ENCODE measurements at places on chromosomes 13 and 19.

DNA sequence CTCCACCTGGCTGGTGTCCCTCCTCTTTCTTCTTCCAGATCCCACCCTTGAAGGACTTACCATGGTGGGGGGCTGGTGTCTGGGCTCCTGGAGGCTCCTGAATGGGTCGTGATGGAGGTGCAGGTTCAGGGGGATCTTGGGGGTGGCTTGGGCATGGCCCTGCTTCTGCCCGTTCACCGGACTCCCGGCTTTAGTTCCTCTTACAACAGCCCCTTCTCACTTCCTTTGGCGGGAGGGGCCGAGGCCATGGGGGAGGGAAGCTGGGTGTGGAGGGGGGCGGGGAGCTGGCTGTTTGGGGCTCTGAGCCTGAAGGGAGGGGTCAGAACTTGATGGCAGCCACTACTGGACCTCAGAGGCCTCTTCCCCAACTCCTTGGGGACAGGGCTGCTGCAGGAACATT is at the start of gene MYO1F:
Gene MYO1F, minus strand, starts transcription at position 196 of the 400 bp plus-strand sequence. Its CDS starts 133 bp downstream, at position 63.
- DNase-seq: no peak

DNA sequence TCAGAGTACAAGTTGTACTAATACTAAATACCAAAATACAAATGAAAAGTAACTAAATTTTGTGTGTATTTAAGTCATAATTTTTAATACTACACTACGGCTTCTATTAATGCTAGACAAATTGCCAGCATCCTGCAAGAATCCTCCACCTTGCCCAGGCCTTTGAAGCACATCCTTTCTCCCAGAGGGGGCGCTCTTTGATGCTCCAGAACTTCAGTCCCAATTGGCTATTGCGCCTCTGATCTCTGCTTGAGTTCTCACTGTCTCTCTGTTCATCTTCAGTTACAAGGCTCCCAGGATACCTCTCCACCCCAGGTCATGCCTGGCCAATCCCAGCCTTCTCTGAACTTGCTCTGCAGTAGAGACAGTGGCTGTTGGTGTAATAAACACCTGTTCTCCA is 141.0 kb downstream of the DCLK1 start:
- DNase-seq: no peak

- DNase-seq: no peak
Measured at GRCh38 chr19:50327013-50327412, 2.2 kb downstream of the KCNC3 start.

- peak; percentile 31 for DNase-seq
Measured at GRCh38 chr13:97855570-97856303, 97.7 kb upstream of the IPO5 start.

- DNase-seq: no peak
Measured at GRCh38 chr19:37988758-37989635, 82.0 kb downstream of the SIPA1L3 start.

GRCh38 chr13:107845911-107846310 is 369.4 kb downstream of the LIG4 start:
- no peak for DNase-seq

DNA sequence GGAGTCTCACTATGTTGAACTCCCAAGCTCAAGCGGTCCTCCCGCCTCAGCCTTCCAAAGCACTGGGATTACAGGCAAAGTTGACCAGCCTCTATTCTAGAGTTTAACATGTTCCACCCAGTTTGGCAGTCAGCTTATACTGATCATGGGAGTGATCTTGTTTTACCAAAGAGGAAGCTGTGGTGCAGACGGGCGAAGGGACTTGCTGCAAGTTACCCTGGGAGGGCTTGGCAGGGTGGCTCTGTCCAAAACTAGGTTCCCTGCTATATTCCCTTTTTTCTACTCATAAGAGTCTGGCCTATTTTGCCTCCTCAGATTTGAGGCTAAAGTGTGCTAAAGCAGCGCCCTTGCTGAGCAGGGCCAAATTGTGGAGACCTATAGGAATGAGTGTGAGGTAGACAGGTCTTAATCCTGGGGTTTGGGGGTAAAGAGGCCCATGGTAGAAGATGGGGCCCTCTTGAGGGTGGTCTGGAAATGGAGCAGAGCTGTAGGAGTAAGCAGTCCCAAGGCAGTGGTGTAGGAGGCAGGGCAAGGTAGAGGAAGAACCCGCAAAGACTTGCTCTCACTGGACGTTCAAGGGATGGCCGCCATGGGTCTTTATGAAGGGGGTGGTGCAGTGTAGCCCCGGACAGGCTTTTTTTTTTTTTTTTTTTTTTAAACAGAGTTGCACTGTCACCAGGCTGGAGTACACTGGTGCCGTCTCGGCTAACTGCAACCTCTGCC is 3.3 kb downstream of the RPS19 start:
- no peak for DNase-seq

- no peak for DNase-seq
Measured at GRCh38 chr13:25330541-25330940, 29.1 kb downstream of the NUP58 start.

GRCh38 chr13:113954046-113954835 is 19.6 kb downstream of the C13orf46 start:
- DNase-seq: no peak

- peak; percentile 24 for DNase-seq
Measured at GRCh38 chr19:44723952-44724319, 24.6 kb upstream of the BCL3 start.

GRCh38 chr19:48609571-48610108 is 3.1 kb downstream of the SPACA4 start:
- no peak for DNase-seq

DNA sequence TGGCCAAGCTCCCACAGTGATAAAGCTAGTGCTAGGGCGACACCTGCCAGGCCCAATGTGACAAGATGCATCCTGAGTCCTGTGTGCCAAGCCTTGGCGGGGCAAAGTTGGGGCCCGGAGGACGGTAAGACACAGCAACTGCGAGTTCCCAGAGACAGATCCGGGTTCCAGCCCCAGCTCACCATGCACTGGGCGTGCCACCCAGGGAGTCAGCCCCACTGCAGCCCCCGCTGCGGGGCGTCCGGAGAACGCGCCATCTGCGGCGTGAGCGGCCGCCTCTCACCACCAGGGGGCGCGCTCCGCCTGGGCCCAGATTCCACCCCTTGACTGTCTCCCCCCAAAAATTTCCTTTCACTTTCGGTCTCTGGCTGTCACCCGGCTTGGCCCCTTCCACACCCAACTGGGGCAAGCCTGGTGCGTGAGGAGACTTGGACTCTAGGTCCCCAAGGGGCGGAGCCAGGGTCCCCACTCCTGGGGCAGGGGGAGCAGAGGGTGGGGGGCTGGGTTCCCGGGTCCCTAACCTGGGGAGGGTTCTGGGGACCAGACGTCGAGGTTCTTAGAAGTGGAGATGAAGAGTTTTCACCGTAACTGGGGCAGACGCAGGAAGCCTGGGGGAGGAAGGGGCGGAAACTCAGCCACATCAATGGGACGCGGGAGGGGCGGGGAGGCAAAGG is at the start of gene FLT3LG:
Gene FLT3LG, plus strand, starts transcription at position 348 of the 674 bp plus-strand sequence. CDS start 425 bp downstream, outside the sequence.
- no peak for DNase-seq

GRCh38 chr13:23160638-23161480 is 19.9 kb upstream of the SGCG start:
- DNase-seq: no peak

DNA sequence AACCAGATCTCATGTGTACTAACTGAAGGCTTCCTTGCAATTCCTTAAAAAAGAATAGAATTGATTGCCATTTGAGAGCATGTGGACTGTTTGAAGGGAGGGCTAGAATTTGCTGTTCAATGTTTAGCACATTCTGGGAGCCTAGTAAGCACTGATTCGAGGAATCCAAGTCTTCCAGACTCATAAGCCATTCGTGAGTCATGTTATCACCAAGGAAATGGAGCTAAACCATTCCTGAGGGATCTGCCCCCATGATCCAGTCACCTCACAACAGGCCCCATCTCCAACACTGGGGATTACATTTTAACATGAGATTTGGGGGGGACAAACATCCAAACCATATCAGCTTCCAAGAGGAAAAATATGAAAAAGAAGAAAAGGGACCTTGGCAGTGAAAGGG is 276.4 kb downstream of the KCNRG start:
- DNase-seq: no peak

DNA sequence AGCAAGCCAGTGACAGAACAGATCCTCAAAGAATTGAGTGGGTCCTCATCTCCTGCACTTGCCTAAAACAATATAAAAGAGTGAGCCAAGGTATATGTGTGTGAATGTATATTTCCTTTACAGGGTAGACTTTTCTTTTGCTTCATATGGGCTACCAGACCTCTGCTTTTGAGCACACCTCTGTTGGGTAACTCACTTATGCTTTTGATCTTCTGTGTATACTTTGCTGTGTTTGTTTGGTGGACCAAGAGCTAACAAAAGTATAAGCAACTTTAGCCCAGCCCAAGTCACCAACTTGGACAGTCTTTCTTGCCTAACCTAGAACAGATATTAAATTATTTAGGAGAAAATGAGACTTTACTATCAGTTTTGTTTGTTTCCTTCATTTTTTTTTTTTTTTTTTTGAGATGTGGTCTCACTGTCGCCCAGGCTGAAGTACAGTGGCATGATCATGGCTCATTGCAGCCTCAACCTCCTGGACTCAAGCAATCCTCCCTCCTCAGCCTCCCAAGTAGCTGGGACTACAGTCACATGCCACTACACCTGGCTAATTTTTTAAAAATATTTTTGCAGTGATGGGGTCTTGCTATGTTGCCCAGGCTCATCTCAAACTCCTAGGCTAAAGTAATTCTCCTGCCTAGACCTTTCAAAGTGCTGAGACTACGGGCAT is 513.1 kb downstream of the DCT start:
- no peak for DNase-seq

- DNase-seq: peak; percentile 21
Measured at GRCh38 chr19:14686411-14686810, 3.4 kb upstream of the ZNF333 start.

DNA sequence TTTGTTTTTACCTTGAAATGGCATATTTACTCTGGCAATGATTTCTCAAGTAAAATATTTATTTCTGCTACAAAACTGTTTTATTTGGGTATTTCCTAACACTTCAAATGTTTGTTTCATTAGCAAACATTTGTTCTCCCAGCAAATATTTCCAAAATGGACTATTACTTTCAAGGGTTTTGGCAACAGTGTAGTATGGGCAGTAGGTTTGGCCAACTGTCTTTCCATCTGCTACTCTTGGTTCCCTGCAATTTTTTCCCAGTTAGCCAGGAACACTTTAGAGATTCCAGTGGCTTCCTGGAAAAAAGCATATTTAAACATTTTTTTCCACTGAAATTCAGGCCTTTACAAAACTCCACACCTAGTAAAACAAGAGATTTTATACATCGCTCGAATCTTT is 466.6 kb downstream of the SLITRK6 start:
- DNase-seq: no peak

GRCh38 chr13:36696410-36697010 is 22.7 kb downstream of the SERTM1 start:
- no peak for DNase-seq

- DNase-seq: no peak
Measured at GRCh38 chr19:34066007-34066643, 106.2 kb upstream of the LSM14A start.

GRCh38 chr19:29564574-29565005 is 38.8 kb downstream of the VSTM2B start:
- no peak for DNase-seq

DNA sequence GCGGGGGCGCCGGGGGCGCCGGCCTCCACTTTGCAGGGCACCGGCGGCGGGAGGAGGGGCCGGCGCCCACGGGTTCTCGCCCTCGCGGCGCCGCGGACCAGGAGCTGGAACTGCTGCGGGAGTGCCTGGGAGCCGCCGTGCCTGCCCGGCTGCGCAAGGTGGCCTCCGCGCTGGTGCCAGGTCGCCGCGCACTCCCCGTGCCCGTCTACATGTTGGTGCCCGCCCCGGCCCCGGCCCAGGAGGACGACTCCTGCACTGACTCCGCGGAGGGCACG is 11.9 kb downstream of the C19orf25 start:
- no peak for DNase-seq

DNA sequence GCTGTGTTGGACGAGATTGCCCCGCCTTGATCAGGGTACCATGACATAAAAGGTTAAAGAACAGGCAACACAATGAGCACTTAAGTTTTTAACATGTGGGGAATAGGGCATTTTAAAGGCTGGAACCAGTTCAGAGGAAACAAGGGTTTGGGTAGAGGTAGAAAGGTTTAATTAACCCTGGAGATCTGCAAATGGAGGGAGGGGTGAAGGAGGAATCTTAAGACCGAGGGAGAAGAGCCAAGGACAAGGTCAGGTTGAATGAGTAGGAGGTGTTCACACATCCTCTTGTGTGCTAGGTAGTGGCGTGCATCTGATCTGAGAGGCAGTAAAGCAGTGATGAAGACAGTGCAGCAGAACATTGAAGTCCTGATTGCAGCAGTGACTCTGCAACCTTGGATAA is 28.5 kb downstream of the SKA3 start:
- DNase-seq: no peak

DNA sequence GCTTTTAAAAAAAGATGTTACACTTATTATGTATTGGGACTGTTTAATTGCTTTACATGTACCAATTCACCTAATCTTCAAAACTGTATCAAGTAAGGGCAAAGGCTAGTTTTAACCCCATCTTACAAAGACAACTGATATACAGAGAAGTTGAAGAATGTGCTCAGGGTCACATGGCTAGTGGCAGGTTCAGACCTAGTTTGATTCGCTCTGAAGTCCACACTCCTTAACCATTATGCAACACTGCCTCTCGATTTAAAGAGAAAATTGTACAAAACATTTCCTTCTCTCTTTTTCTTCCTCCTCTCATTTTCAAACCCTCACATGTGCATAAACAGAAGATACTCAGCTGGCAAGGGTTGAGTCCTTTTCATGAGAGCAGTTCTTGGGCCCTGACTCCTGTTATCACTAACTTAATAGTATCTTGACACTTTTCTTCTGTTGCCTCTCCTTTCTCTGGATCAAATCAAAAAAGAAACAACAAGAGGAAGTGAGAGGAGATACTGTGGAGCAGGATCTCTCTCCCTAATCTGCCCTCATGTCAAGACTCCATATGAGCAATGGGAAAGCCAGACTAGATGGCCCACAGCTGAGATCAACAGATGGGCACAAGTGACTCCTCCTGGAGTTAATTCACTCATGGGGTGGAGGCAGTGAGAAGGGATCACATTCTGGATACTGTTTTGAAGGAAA is 19.0 kb upstream of the N4BP2L1 start:
- DNase-seq: no peak

GRCh38 chr13:85729296-85729695 is 69.9 kb downstream of the SLITRK6 start:
- no peak for DNase-seq

DNA sequence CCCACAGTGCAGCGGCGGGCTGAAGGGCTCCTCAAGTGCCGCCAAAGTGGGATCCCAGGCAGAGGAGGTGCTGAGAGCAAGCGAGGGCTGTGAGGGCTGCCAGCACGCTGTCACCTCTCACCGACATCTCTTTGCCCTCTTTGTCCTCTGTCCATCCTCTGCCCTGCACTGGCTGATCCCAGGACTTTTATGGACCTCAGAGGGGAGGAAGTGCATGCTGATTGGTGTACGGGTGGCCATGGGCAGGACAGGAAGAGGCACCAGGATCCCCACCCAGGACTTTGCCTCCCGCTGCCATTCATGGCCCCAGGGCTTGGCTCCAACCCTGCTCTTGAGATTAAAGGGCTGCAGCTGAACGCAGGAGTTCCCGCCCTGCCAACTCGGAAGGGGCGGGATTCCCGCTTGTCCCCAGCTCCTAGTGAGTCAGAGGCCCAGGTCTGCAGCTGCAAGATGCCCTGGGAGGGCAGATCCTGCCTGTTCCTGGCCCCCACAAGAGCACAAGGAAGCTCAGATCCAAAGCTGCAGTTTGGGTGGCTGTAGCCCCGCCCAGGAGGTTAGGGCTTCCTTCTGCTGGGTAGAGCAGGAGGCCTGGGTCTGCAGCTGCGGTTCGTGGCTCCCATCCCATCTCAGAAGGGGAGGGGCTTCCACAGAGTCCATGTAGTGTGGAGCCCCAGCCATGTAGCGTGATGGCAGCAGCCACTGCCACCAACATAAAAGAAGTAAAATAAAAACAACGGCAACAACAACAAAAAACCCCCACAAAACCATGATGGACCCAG is 1716.7 kb downstream of the SLITRK1 start:
- DNase-seq: no peak

All from DMS 273 treated with DMSO at 0.1 percent for 48 hours (cell line).